ENCODE measurements at places on chromosomes 2 and 18.
A peak's percentile ranks its signal among the peaks of the same experiment; 100 is the strongest.

DNA sequence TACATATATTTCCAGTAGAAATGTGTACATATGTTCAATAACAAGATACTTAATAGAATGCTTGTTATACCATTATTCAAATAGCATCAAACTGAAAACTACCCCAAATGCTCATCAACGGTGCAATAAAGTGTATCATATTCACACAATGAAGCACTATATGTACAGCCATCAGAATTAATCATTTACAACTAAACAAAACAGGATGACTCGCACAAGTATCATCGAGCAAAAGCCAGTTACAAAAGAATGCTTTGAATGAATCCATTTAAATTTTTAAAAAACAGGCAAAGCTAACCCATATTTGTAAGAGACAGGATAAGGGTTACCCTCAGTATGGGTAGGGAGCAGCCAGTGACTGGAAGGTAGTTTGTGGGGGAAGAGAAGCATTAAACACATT is 132.8 kb upstream of the PDE1A start:
- DNase-seq, result peak; percentile 61

DNA sequence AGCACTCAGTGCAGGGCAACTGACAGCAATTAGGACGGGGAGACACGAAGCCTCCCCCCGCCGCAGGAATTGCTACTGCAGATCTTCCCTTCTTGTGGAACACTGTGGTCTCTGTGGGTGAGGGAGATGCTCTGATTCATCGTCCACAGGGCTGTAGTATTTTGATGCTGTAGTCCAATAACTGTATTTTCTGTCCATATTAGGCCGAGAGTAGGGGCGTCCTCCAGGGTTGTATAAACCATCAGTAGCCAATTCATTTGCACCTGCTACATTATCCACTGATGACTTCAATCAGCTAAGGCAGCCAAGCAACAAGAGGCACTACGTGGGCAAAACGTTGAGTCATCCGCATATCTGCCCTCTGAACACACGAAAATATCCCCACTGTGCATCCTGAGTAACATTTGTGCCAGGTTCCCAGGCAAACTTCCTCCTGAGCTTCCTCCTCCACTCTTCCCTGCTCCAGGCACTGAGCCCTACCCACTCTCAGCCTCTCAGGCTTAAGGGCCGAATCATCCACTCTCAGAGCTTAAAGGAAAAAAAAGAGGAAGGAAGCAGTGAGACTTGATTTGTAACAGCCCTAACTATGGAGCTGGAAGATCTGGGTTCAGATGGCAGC is 62.1 kb downstream of the LBH start:
- DNase-seq, result peak; percentile 99

DNA sequence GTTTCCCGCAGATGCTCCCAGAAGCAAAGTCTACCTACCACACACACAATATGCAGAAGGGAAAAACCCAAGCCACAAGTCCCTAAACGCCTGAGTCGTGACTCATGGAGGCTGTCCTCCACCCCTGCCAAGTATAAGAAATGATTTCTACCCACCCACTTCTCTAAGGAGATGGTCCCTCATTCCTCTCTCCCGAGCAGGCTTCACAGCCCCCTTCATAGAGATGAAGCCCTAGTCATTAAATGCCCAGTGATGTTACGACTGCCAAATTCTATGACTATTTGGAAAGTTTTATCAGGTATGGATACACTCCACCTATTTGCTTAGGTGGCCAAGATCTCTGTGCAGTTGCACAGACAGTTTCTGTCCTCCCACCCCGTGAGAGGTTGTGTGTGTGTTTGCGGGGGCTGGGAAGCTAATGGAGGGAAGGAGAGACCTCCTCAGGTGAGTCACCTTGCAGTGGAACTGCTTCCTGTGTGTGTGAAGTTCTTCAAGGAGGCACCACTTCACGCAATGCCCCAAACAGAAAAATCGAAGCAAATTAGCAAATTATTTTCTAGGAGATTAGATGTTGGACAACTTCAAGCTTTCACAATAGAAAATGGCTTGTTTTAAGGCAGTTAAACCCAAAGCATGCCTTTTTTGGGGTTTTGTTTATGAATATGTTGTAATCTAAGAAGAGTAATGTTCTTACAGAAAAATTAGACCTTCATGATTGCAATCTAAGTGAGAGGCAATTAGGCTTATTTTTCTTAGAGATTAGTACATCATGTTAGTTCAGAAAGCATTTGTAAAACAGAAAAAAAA is 175.2 kb downstream of the TGIF1 start:
- peak; percentile 99 for DNase-seq

DNA sequence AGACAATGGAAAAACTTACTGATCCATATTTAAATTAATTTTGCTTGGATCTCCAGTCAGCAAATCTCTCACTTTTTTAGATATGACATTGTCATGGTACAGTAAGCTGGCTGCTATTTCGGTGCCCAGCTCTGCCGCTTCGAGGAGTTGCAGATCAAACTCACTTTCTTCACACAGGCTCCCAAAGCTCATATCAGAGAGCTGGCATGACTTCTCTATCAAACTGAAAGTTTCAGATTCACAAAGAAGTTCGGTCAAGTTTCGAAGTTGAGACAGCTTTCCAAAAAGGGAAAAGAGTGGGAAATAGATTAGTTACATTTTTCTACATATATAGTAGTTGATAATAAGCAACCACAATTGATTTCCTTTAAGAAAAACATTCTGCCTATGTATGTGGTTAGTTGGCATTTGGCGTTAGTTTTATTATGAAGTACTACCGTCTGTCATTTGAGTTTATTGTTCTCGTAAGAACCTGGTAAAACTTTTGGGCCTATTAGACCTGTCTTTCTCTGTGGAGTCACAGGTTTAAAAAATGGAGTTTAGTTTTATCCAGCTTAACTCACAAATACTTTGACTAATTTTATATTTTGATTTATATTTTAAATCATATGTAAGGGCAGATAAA is 118.8 kb downstream of the ABCA12 start:
- DNase-seq, result no peak

DNA sequence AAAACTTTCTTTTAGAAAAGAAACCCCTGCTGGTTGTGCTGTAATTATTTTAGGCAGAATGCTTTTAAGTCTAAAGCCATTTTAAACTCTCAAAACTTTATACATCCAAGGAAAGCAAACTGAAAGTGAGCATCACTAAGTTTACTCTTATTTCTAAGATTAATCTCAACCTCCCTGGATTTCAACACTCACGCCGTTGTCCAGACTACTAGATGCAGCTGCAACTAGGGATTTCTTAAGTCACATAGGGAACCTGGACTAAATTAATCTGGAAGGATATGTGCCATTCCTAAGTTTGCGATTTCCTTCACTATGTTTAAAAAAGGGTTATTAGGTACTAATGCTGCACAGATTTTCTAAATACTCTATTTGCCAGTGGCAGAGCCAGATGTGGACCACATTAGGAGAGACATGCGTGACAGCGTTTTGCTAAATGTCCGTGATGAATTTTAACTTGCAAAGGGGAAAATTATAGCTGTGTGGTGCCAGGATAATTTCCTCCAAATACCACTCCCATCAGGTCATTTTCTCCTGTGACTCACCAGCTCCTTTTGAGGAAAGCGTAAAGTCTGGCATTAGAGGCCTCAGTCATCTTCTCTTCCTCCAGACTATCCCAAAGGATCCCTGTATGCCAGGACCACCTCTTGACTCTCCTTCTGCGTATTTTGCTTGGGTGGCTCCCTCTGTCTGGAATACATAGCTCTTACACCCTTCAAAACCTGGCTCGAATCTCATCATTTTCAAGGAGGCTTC is 143.7 kb downstream of the ATL2 start:
- peak; percentile 32 for DNase-seq

DNA sequence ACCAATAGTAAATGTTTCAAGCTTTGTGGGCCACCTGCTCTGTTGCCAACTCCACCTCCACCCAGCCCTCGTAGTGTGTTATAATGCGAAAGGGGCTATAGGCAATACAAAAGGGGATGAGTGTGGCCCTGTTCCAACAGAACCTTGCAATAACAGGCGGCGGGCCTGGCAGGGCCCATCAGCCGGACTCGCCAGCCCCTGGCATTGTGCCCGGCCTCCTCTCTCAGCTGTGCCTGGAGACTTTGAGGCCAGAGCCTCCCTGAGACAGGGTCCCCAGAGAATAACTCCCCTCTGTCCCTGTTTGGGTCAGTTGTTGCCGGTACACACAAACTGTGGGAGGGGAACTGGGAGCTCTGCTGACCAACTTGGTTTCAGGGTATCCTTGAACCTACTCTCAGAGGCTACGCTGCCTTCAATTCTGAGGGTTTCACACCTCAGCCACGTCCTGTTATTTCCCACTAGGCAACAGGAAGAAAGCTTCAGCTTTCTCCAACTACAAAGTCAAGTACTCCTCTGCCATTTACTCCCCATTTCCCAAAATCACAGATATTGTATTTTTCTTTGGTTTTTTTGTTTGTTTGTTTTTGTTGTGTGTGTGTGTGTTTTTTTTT is 58.0 kb upstream of the ZNF236 start:
- no peak for DNase-seq

DNA sequence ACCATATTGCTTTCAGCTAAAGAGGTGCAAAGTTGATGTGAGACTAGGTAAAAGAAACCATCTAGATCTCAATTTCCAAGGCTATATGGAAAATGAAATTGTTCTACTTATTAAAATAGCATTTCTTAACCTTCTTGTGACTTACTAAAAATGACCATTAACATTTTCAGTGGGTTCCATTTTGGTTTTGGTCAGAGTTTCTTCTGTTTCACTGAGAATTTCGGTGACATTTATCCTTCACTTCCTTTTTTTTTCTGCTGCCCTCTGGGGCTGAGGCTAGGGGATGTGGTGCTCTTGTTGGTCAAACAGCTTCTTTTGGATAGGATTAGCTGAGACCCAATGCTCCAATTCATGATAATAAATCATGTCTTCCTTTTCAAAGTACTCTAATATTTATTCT is 44.3 kb upstream of the REL start:
- no peak for DNase-seq

- no peak for DNase-seq
Measured at GRCh38 chr18:35852786-35853185, 119.7 kb upstream of the RMP24 start.

GRCh38 chr2:221926327-221926726 is 354.2 kb upstream of the EPHA4 start:
- no peak for DNase-seq

DNA sequence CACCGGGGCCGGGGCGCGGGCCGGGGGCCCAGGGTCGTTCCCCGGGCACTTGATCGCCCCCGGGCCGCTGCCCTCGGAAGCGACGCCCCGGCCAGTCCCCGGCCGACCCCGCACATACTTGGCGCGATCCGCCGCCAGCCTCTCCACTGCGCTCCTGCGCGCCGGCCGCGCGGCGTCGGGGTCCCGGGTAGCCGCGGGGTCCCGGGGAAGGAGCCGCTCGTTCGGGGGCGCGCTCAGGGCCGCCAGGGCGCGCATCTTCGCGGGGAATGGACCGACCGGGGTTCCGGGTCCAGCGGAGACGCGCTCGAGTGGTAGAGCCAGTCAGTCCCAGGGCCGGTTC is 204 bp downstream of the FAM110C start:
- DNase-seq, result no peak

GRCh38 chr18:73670524-73670923 is 477.1 kb downstream of the FBXO15 start:
- peak; percentile 83 for DNase-seq

- no peak for DNase-seq
Measured at GRCh38 chr18:46246101-46246500, 141.9 kb downstream of the HAUS1 start.

DNA sequence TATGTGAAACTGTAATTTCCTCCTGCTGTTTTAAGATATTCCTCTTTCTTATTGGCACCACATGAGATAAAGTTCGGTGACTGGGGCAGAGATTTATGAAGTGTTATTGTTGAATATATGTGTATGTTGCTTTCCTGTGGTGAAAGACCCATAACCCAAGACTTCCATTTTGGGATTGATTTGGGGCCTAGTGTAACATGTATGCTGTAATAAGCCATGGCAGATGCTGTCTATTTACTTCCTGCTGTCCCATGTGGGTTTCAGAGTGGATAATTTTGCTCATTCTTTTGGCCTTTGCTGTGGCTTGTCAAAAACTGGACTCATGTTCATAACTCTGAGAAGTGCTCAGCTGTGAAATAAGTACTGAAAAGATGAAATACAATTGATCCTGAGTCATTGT is 10.8 kb upstream of the MYO1B start:
- no peak for DNase-seq

- DNase-seq, result no peak
Measured at GRCh38 chr2:65344689-65345088, 87.7 kb downstream of the SPRED2 start.

DNA sequence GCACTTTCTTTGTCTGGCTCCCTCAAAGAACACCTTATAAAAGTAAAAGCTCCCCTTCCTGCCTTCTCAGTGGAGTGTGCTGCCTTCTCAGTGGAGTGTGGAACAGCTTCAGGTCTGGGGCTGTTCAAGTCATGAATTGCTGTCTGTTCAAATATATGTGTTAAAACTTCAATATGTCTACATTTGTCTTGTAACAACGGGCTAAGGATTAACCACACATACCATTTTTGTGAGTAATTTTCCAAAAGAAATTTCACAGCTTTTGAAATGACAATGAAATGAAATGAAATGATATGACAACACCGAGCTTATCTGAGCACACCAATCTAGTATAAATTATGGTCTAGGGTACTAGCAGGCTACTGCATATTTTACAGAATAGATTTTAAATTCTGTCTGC is 42.9 kb downstream of the CABYR start:
- DNase-seq, result peak; percentile 18

- DNase-seq, result no peak
Measured at GRCh38 chr2:134536296-134536695, 182.5 kb downstream of the TMEM163 start.

- DNase-seq, result no peak
Measured at GRCh38 chr2:72953976-72954375, 36.7 kb downstream of the EMX1 start.

DNA sequence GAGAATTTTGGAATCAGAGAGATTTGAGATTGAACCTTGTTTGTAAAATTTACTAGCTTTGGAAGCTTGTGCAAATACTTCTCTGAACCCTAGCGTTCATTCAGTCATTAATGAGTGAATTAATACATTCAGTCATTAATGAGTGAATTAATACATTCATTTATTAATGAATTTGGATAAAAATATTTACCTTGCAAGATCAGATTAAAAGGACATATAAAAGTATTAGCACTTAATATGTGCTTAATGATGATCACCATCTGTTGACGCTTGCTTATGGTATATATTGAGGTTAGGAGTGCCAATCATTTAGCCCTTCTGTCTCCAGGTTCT is 26.9 kb downstream of the EML4 start:
- DNase-seq, result no peak

- no peak for DNase-seq
Measured at GRCh38 chr2:11011359-11011758, 99.6 kb downstream of the KCNF1 start.

- DNase-seq, result no peak
Measured at GRCh38 chr18:47586418-47587070, 335.1 kb upstream of the SKOR2 start.

- no peak for DNase-seq
Measured at GRCh38 chr2:24449344-24449743, 41.7 kb upstream of the NCOA1 start.

GRCh38 chr2:85796341-85797262 is 42.8 kb downstream of the ATOH8 start:
- no peak for DNase-seq

DNA sequence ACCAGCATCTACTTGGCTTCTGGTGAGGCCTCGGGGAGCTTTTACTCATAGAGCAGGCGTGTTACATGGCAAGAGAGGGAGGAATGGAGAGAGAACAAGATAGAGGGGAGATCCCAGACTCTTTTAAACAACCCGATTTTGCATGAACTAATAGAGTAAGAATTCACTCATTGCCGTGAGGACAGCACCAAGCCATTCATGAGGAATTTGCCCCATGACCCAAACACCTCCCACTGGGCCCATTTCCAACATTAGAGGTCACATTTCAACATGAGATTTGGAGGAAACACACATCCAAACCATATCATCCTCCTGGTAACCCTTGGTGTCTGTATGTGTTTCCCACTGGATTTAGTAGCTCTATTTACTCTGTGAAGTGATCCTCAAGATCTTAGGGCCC is 249.9 kb upstream of the SP5 start:
- DNase-seq, result peak; percentile 46

Measured in kidney tubule cell (primary cell).